Inflammatory macrophage treated with lipopolysaccharide for 4 hours (primary cell): ENCODE measurements at places on chromosomes 11 and 22.

- no peak for DNase-seq
Observed at GRCh38 chr11:107770551-107770951, 58.7 kb upstream of the SLN start.

- no peak for DNase-seq
Observed at GRCh38 chr11:17918049-17918605, 94.7 kb downstream of the SERGEF start.

DNA sequence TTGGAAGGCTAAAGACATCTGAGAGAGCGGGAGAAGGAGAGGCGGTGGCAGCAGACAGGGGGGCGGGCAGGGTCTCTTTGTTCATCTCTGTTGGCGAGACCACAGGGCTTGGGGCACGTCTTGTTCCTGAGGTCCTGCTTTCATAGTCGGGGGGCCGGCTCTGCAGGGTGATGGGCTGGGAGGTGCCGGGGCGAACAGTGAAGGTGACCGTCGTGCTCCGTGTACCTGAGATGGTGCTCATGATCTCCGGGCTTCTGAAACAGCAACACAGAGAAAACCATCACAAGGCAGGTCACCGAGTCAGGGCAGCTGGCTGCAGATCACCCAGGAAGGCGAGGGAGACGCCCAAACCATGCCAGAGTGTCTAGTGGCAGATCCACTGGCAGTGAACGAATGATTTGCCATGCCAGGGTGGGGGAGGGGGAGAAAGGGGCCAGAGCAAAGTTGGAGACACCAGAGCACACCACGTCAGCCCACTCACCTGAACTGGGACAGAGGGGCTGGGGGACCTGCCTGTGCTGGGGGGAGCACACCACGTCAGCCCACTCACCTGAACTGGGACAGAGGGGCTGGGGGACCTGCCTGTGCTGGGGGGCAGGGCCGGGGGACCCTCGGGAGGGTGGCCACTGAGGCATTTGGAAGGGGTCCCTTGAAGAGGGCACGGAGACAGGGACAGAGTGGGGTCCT is 75.0 kb downstream of the CTTN start:
- DNase-seq: no peak

DNA sequence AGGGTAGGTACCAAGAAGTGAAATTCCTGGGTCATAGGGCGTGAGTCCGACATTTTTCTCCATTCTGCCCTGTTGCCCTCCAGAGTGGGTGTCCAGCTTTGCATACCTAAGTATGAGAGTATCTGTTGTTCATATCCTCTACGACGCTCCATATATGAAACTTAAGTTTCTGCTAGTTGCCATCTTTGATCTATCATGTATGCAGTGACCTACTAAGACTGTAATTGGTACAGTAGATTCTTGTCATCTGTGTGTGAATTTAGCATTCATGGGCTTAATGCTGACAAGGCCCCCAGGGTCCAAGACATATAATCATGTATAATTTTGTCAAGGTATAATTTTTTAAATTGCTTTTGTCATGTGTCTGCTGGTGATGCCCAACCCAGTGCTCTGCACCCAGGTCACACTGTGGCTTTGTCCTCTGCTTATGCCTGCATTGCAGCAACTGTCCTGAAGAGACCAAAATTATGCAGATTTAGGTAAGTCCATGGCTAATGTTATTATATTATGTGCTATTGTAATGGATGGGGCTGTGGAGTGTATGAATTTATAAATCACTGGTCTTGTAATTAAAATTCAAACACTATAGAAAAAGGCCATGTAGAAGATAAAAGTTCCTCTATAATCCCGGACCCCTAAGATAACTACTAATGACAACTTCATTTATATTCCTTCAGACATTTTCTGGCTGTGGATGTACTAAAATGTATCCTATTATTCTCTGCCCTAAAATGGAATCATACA is 12.2 kb downstream of the NEAT1 start:
- no peak for DNase-seq

DNA sequence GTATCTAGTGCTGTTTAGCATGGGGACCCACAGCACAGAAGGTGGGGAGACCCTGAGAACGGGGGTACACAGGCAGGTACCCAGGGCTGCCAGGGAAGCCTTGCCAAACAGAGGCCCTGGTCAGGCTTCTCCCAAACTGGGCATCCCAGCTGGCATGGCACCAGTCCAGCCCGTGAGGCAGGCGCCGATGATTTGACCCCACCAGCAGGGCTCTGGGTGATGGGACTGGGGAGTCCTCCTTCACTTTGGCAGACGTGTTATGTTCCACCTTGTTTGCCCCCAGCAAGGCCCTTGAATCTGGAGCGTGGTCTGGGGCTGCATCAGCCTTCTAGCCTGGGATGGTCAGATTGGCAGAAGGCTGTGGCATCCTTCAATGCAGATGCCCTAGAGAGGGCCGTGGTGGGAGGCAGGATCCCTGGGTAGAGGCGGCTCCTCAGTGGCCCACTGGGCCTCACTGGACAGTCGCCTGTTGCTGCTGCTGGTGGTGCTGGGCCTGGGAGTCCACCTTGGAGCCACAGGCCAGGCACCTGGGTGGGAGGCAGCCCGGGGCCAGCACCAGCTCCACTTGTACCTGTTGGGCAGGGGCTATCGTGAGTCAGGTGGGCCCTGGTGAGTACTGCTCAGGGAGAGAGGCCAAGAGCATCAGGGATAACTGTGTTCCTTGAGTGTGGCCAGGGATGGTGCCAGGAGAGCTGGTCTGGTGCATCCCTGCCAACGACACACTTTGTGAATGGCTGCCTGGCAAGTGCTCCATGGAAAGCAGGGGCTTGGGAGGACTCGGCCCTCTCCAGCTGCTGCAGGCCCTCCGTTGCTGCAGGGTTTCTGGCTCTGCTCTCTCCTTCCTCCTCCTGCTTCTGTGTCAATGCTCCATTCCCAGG is 3.3 kb downstream of the ADORA2A start:
- DNase-seq: no peak

- DNase-seq: no peak
Observed at GRCh38 chr11:108115500-108116140, 5.7 kb upstream of the ACAT1 start.

GRCh38 chr11:95135155-95135554 is 45.5 kb downstream of the ENDOD1 start:
- DNase-seq: no peak

GRCh38 chr11:46160100-46160499 is 38.8 kb upstream of the PHF21A start:
- DNase-seq: no peak

DNA sequence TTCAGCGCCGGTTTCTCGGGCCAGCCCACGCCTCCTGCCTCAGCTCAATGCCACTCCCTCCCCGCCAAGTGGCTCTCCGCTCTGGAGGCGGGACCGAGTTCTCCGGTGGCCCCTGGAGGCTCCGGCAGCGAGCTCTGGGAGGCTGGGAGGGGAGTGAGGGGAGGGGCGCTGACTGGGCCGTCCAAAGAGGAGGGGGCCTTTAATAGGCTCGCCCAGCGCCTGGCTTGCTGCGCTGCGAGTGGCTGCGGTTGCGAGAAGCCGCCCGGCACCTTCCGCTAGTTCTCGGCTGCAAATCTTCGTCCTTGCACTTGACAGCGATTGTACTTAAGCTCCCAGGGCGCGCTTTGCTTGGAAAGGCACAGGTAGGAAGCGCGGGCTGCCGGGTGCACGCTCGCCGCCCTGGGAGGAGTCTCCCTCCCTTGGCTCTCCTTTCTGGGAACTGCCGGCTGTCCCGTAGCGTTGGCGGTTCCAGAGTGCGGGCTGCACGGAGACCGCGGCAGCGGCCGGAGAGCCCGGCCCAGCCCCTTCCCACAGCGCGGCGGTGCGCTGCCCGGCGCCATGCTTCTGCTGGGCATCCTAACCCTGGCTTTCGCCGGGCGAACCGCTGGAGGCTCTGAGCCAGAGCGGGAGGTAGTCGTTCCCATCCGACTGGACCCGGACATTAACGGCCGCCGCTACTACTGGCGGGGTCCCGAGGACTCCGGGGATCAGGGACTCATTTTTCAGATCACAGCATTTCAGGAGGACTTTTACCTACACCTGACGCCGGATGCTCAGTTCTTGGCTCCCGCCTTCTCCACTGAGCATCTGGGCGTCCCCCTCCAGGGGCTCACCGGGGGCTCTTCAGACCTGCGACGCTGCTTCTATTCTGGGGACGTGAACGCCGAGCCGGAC is at the start of gene ADAMTS15:
Gene ADAMTS15 (plus strand): TSS at position 230 of the 894 bp plus-strand sequence. CDS start 329 bp downstream, at position 559.
- DNase-seq: peak; percentile 26

DNA sequence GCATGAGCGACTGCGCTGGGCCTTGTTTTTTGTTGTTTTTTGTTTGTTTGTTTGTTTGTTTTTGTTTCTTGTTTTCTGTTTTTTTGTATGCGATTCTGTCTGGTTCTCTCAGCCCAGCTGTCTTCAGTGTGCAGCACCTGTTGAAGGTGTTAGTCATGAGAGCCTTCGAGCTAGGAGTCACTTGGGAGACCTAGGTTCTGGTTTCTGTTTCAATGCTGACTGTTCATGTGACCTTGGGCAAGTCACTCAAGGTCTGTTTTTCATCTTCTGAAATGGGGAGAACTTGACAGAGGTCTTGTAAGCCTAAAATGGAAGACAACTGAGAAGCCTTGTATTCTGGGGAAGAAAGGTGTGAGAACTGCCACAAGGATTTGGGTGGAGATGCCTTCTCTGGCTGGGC is 1.8 kb downstream of the DCPS start:
- no peak for DNase-seq

DNA sequence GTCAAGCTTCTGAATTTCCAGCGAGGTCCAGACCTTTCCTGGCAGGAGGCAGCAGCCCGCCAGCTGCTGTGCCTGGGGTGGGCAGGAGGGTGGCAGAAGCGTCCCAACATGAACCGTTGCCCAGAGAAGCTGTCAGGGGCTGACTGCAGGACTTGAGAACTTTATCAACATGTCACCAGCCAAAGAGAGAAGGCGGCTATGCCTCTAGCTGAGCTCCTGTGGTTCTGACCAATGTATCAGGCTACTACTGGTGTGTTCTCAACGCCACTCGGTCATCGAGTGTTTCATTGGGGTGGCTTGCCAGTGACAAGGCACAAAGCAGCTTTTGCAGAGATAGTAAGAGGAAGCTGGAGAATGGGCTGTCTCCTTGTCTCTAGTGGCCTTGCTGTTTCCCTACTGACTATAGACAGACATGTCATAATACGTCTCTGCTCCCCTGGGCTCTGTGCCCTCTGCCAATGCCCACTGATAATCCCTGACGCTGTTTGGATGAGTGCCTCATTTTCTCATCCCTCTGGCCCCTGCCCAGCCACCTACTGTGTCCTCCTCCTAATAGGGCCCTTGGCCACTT is 17.6 kb upstream of the ASCC2 start:
- peak; percentile 56 for DNase-seq

GRCh38 chr22:27153386-27153785 is 496.0 kb downstream of the MIAT start:
- DNase-seq: no peak

DNA sequence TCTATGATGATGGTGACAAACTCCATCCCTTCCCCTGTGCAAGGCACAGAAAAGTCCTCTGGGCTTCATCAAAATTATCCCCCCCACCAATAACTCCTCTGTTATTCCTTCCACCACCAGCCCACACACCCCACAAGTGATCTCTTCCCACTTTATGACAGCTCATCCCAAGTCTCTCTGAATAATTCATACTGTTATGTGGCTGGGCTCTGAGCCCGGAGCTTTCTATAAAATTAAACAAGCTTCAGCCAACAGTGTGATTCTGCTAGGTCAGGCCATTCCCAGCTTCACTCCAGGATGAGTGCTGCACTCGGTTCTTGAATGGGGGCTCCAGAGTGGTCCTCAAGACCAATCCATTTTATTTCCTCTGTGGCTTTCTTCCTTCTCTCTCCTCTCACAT is 83.0 kb downstream of the INSC start:
- DNase-seq: no peak

- DNase-seq: no peak
Observed at GRCh38 chr11:11230802-11231562, 122.1 kb downstream of the CSNK2A3 start.

- DNase-seq: no peak
Observed at GRCh38 chr11:57476047-57476756, 15.9 kb downstream of the RTN4RL2 start.

DNA sequence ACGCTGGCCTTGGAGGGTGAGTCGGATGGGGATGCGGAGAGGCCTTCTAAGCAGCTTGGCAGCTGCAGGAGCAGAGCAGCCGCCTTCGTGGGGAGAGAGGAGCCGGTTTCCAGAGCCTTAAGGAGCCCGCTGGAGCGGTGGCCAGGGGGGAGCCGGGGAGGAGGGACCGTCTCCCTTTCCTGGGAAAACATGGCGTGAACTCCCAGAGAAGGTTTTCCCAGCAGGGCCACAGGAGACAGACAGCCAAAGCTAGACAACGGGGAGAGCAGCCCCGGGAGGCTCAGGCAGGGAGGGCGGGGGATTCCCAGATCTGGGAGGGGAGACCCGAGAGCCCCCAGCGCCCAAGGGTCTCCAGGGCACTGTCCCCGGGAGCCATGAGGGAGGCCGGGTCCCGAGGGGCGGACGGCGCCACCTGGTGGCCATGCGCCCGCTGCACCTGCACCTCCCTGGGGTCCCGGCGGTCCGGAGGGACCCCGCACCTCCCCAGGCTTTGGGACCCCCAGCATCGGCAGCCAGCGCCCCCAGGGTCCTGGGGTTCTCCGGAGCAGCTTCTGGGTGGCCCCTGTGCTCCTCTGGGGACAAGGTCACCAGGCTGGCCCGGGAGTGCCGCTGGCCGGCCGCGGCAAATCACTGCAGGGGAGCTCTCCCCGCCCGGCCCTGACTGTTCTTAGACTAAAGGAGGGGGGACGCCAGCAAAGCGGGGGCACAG is 2.4 kb upstream of the SYT8 start:
- peak; percentile 19 for DNase-seq

- no peak for DNase-seq
Observed at GRCh38 chr11:85539029-85539689, 88.0 kb downstream of the DLG2 start.

- no peak for DNase-seq
Observed at GRCh38 chr11:3605771-3606203, 36.0 kb downstream of the ART5 start.
